ENCODE measurements at places on chromosomes 3 and 15. TPM values are rescaled to one million over a fixed set of nuclear protein-coding genes. Genes with fewer than 3 reads are reported as not detected.

Gene GOLGA8G
- total RNA-seq, result not detected

Gene LRRC49
- 23.1 TPM for total RNA-seq

DNA sequence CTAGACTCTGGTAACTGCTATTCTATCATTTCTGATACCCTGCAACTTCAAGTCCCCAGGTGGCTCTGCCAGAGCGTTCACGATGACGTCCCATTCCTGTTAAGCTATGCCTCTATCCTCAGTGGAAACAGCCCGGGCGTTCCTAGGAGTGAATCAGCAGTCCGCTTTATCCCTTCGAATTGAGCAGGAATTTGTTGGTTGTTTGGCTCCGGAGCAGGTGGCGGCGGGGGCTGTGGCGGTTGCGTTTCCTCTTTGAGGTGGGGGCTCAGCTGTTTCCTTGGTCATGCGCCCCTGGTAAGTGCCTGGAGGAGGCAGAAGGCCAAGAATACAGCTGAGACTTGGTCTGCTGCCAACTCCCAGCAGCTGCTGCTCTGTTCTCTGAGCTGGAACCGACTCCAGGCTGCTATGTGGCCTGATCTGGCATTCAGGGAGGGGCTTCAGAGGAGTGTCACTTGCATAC lies 25.2 kb downstream of the ARPP21 start:
- H3K27me3 ChIP-seq, result no peaks in the 10 kb centered on the region
- no peaks in the 10 kb centered on the region for H3K4me1 ChIP-seq
- H3K27ac ChIP-seq, result no peak overlapping the region
- DNase-seq, result no peak
- H3K36me3 ChIP-seq, result no peaks in the 10 kb centered on the region
- peak overlapping the region; percentile 55 for H3K4me3 ChIP-seq

GRCh38 chr3:119913021-119913420 lies 131.1 kb downstream of the NR1I2 start:
- no peaks in the 10 kb centered on the region for H3K27me3 ChIP-seq
- no peak overlapping the region for H3K4me3 ChIP-seq
- peaks cover 12% of the 10 kb centered on the region for H3K36me3 ChIP-seq
- DNase-seq, result no peak
